NB4 (cell line): ENCODE measurements at places on chromosomes 13 and 19.
A peak's percentile ranks its signal among the peaks of the same experiment; 100 is the strongest.

GRCh38 chr19:41421314-41421713, 5.9 kb downstream of the B3GNT8 start:
- no peak for DNase-seq

DNA sequence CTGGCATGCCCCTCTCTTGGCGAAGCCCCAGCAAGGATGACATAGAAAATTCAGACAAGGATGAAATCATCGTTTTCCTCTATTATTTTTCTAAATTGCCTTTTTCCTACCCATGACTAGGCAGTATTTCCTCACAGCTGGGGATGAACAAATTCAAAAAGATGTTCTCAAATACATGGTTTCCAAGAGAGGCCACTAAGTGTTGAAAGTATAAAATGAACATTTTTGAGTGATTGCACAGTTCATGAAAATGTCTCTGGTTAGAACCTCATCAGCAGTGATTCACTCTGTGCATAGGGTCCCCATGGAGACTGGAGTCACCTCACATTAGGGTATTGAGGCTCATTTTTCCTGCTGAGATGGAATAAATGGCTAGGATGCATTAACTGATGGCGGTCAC, 373.7 kb downstream of the DNAJC15 start:
- no peak for DNase-seq

DNA sequence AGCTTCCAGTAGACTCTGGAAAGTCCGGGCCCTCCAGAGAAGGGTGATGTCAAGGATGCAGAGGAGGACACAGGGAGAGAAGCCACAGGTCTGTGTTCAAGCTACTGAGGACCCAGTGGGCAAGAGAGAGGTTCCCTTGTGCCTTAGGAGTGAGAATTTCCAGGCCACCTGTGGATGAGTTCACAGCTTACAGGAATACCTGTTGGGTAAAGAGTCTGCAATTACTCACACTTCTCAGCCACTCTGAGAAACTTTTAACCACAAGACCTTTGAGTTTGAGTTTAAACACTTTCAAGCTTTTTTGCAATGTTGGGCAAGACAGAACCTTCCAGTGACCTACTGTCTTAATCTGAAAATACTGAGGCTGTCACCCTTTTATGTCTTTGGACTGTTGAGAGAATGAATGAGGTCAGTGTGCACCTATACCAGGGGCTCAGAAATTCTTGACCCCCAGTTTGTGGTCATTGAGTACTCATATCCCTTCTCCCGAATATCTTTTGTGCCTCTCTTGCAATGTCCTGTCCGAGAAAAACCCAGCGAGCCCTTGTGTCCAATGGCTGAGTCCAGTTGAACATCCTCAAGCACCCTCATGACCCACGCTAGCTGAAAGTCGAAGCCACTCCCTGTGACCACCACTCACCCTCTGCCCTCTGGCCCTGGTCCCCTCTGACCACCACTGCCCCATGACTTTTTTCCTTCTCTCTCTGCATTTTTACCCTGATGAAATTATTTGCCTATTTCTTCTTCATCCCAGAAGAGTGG, 368.5 kb upstream of the ZNF507 start:
- DNase-seq: no peak

GRCh38 chr19:11692127-11692790, 46.5 kb downstream of the ZNF823 start:
- no peak for DNase-seq

- no peak for DNase-seq
These were observed 529.9 kb downstream of the SLITRK1 start for GRCh38 chr13:83352391-83352790.

DNA sequence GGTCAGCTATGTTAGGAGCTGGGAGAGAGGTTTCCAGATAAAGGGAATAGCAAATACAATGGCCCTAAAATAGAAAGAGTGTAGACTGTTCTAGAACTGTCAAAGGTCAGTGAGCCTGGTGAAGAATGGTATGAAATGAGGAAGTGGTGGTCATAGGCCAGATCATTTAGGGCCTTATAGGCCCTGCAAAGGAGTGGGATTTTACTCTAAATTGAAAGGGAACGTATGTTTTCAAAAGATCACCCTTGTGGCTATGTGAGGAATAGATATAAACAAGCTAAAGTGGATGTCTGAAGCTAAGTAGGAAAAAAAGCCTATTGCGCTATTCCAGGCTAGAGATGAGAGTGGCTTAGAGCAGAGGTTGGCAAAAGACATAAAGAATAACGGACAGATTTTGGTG, 70.7 kb upstream of the TDRD3 start:
- DNase-seq: peak; percentile 28

- DNase-seq: no peak
These were observed 52.0 kb downstream of the EPS15L1 start for GRCh38 chr19:16419669-16420335.

DNA sequence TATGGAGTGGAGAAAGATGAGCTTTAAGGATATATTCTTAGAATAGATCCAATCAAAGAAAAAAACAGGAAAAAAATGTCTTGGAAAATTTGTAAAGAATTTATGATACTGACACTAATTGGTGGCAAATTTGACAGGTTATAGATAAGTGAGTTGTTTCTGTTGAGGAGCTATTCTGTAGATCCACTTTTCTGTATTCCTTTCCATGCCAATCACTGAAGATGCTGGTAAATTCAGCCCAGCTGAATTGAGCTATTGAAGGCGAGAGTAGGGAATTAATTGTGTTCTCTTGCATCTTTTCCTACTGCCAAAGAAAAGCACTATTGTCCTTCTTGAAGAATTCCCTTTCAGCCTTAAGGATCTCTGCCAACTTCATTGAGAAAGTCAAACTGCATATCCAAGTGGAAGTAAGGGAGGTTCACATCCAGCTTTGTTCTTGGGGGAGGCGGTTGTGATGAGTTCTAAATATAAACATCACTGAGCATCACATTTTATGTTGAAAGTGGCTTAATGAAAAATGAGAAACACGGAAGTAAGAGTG, 113.1 kb downstream of the PCDH9 start:
- no peak for DNase-seq

GRCh38 chr19:39166571-39167391, 30.0 kb upstream of the NCCRP1 start:
- DNase-seq: no peak
